ENCODE measurements at places on chromosomes 1 and 21. TPM values are rescaled to one million over a fixed set of nuclear protein-coding genes. Genes with fewer than 3 reads are reported as not detected.

DNA sequence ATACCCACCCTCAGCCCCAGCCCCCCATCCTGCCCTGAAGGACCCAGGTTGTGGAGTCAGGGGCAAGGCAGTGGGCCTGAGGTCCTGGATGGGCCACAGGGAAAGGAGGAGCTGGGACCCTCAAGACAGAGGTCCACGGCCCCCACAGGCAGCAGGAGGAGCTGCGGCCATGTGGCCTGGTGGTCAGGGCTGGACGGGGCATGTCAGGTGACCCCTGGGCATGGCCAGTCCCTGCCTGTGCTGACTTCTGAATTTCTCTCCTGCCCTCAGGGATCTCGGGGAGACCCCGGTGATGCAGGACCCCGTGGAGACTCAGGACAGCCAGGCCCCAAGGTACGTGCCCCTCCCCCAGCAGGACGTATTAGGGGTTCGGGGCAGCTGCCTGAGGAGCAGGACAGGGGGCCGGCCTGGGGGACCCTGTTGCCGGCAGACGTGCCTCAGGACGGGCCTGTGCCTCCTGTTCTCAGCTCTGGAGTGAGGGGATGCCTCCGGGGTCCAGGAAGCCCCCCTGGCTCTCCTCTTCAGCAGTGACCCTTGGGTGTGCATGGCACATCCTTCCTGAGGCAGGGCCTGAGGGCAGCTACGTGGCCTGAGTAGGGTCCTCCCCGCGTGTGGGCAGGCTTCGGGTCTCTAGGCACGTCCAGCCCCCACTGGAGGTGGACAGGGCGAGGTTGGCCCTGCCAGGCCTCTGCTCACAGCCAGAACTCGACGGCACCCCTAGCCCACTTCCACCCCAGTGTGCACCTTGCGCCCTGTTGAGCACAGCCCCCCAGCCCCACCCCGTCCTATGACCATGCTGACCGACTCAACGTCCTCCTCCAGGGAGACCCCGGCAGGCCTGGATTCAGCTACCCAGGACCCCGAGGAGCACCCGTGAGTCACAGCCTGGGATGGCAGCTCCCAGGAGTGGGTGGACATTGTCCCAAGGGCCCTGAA is 23.6 kb downstream of the COL6A2 start:
- no peak for DNase-seq

DNA sequence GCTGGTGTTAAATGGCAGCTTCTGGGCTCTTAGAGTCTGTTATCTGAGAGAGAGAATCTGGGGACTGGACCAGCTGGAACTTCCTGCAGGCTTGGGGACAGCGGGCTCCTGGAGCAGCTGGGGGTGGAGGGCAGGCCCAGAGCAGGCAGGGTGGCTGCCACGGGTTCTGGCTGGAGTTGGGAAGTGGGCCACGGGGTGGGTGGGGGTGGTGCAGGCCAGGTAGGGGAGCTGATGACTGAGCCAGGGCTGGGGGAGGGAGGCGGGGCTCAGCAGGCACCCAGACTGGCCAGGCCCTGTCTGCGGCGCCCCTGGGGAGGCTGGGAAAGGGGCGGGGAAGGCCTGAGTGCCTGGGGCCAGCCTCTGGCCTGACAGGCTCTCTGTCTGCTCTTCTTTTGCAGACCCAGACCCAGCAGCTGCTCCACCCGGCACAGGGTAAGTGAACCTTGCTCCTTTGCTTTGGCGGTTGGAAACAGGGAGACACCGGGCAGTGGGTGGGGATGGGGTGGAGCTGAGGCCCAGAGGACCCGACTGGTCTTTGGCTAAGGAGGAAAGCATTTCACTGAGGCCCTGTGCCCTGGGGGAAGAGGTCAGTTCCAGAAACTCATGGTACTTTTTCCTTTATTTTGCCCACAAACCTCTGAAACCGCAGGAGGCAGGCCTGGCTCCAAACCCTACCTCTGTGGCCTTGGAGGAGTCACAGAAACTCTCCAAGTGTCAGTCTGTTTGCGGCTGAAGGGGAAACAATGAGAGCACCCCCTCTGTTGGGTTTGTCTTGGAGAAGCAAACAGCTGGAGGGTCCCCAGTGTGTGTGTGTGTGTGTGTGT is 48.8 kb downstream of the ARHGEF10L start:
- DNase-seq, result no peak

- no peak for DNase-seq
These were observed 189.2 kb downstream of the DYRK1A start for GRCh38 chr21:37555672-37556261.

- DNase-seq, result no peak
These were observed 12.6 kb downstream of the MTF1 start for GRCh38 chr1:37846647-37847339.

The IRF6 gene
- polyA plus RNA-seq, result 476 TPM

Data from keratinocyte (primary cell).